Skeletal muscle cell (primary cell): ENCODE measurements at places on chromosomes 1 and 21.

DNA sequence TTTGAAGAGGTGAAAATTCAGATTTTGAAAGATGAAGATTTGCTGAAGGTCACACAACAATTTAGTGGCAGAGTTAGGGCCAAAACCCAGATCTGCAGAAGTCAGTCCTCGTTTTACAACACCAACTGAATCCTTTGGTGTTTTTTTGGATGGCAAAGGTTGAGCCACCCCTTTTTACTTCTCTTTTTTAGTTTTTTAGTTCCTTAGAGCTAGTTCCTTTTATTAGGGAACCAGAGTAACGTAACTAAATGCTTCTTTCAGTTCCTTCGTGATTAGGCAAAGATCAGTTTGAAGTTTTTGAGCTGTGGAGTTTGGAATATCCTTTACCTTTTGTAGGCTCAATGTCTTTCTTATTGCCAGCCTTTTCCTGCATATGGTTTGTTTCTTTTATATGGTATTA lies 67.9 kb upstream of the ARID1A start:
- no peak for DNase-seq

- DNase-seq: no peak
These were observed 43.9 kb downstream of the L1TD1 start for GRCh38 chr1:62238507-62238906.

GRCh38 chr1:98849969-98850636 lies 154.6 kb downstream of the PLPPR5 start:
- no peak for DNase-seq

GRCh38 chr1:25343872-25344271 lies 5.7 kb downstream of the TMEM50A start:
- DNase-seq: peak; percentile 81

- no peak for DNase-seq
These were observed 3.6 kb downstream of the KCNN3 start for GRCh38 chr1:154866257-154867063.

- no peak for DNase-seq
These were observed 340.1 kb upstream of the ESRRG start for GRCh38 chr1:217063172-217063908.

GRCh38 chr1:46554236-46554596 lies 2.8 kb upstream of the KNCN start:
- no peak for DNase-seq

GRCh38 chr21:29233611-29234540 lies 64.8 kb upstream of the BACH1 start:
- no peak for DNase-seq

DNA sequence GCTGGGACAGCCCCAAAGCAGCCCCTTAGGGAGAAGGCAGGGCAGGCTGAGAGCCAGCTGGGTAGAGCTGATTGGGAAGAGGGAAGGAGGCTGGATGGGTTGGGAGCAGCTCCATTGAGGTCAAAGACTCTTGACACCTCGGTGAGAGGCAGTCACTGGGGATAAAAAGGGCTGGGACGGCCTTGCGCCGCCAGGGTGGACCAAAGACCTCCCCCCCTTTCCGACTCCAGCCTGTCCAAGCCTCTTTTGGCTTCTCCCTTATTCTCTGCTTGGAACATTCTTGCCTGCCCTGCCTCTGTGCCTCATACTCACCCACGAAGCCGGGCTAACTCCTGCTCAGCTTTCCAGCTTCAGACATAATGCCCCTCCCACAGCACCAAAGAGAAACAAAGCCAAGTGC lies 51.1 kb downstream of the LRRC38 start:
- no peak for DNase-seq

GRCh38 chr1:9438431-9439073 lies 100.7 kb upstream of the SLC25A33 start:
- peak; percentile 85 for DNase-seq
